ENCODE measurements at places on chromosomes 5 and 9.

GRCh38 chr5:30572279-30572678, 621.2 kb upstream of the CDH6 start:
- DNase-seq: no peak

DNA sequence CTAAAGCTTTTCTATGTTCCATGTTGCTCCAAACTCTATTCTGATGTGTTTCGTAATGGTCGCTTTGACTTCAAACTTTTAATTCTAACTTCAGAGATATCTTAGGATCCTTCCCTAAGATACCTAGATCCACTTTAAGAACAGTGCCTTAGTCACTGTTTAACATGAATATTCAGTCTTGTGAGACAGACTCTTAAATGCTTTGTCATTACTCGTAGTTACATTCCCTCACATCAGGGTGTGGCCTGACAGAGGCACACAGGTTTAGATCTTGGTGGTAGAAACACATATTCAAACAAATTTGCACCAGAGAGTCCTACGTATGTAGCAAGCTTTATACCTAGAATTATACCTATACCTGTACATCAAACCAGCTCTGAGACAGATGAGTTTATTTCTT, 687.0 kb upstream of the C9orf72 start:
- no peak for DNase-seq

DNA sequence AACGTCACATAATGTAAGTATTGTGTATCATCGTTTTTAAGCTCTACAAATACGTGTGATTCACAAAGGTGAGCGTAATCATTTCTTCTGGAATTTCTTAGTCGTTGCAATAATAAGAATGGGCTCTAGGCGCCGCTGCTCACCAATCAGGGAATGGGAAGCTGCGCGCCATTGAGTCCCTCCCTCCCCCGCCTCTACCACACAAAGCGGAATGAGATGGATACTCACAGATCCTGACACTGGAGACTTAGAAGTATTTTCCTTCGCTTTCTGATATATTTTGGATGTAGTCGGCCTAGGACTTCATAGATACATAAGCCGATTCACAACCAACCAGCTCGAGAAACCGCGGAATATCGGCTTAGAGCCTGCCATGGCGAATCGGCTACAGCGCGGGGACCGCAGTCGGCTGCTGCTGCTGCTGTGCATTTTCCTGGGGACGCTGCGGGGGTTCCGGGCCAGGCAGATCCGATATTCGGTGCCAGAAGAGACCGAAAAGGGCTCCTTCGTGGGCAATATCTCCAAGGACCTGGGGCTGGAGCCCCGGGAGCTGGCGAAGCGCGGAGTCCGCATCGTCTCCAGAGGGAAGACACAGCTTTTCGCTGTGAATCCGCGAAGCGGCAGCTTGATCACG, at the start of gene PCDHGA11:
Gene PCDHGA11 (plus strand): TSS at position 197 of the 634 bp plus-strand sequence. CDS start 177 bp downstream, at position 374.
- DNase-seq: no peak

DNA sequence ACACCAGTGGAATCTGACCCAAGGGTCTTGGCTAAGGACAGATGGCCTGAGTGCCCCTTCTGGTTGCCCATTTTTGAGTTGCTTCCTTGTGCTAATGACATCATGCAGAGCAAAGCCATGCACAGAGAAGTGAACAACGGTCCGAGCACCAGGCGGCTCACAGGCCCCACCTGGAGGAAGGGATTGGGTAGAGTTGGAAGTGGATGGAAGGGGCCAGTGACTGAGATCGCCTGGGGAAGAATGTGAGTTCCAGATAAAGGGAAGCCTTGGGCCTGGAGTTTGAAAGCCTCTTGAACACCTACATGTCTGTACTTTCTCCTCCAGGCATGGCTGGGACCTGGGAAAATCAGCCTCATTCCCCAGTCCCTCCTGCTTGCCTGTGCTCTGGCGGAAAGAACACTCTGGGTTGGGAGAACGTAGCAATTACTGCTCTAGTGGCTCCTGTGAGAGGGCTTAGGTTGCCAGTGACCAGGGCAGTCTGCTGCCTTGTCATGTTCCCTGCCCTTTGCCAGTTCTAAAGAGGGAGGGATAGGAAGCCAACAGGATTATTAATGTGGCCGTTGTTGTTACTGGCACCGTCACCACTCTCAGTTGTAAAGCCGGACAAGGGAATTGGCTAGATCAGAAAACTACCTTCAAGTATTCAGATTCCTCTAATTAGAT, 62.5 kb upstream of the PTPN3 start:
- no peak for DNase-seq

GRCh38 chr5:95554331-95554646, 488 bp downstream of the SKIC3 start:
- no peak for DNase-seq

DNA sequence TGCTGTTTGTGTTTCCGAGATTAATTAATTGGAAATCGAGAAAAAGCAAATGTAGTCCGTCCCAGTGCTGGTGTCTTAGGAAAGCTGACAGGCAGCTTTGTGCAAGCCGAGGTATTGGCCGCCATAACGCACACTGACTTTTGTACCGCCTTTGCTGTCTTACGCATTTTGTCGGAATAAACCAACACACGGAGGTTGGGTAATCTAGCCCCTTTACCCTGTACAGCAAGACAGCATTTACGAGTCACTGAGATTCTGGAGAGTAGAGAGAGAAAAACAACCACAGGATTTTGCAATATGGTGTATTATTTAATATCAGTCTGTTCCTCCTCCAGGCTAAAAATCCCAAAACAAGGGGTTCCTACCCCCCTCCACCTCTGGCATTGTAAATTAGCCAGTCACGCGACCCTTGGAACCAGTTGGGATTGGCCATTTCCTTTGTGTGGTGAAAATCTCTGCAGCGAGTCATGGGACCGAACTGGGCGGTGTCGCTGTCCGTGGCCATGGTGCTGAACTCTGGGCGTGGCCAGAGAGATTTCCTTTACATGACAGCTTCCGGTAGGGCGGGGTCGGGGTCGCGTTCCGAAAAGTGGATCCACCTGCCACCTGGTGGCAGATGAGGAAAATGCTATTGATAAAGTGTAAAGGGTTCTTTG, 10.3 kb upstream of the PCDHB1 start:
- DNase-seq: peak; percentile 87
